ENCODE measurements at places on chromosomes 1 and 21. TPM values are rescaled to one million over a fixed set of nuclear protein-coding genes. Genes with fewer than 3 reads are reported as not detected.

RGL1 gene
- total RNA-seq = 49.4 TPM

DRAM2 gene
- 28.2 TPM for total RNA-seq

PTPN7 gene
- 4.5 TPM for total RNA-seq

KCND3 gene
- total RNA-seq = 12.1 TPM

HCRTR1 gene
- total RNA-seq = 0.14 TPM

CDC14A gene
- 45.4 TPM for total RNA-seq

CCSAP gene
- total RNA-seq = 11.1 TPM

AKR7A3 gene
- total RNA-seq = 0.74 TPM

OXCT2 gene
- 0.17 TPM for total RNA-seq

GPR25 gene
- 0.49 TPM for total RNA-seq

DNA sequence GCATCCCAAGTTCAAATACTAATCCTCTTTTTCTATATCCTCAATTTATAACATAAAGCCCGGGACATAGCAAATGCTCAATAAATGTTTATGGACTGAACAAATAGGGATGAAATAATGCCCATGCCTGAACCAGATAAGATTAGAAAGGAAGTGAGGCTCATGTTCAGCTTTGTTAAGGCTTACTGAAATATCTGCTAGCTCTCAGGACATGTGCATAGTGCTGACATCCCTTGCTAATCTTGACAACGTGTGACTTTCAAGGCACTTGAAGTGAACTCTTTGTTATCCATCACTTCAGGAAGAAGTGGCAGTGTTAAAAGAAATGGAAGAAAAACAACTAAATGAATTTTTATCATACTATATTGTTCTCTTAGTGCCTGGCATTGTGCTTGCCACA is 260.3 kb upstream of the SGIP1 start:
- DNase-seq = no peak

GRCh38 chr1:29634324-29634723 is 398.0 kb downstream of the PTPRU start:
- no peak for DNase-seq

DNA sequence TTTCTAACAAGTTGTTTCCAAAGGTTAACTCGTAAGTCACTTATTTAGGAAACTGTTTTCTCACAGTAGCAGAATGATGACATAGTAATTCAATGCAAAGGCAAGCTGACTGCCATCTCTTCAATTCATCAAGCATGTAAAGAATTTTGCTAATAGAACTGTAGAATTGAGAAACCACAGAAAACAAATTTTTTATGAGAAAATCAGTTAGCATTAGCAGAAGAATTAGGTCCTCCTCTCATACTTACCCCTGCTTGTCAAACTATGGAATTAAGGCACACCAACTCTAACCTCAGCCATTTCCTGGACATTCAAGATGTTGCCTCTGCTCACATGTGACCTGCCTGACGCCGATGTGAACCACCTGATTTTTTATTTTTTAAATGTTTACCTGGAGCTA is 115.2 kb downstream of the LRRC40 start:
- no peak for DNase-seq

DNA sequence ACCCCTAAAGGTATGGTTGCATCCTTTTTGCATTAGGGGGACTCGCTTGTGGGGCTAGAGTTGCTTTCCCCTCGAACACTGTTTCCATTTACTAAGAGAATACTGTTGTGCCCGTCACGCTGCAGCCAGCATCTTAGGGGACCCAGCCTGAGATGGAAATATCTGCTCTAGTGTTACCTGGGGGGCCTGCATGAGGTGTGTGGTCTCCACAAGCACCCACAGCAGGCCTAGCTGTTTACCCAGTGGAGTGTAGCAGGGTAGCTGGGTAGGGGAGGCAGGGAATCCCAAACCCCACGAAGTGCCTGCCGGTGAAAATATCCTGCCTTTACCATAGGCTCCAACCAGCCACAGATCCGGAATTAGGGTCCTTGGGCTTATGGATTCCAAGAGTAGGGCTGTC is 303.6 kb downstream of the PTPRU start:
- DNase-seq = no peak

DNA sequence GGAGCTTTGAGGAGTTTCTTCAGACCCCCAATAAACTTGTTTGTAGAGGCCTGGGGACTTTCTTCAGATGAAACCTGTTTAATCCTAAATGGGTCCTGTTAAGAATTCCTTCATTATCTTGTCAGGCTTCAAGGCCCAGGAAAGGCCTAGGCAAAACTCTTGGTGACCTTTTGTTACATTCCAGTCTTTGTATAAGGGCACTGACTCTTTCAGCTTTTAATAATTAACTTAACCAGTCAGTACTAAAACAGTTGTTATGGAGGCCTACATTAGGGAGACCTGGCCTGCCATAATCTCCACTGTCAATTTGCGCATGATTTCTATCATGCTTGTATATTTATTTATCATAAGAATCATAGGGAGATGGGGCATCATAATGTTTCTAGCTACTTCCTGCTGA is 110.2 kb downstream of the FCRL5 start:
- peak; percentile 28 for DNase-seq

DNA sequence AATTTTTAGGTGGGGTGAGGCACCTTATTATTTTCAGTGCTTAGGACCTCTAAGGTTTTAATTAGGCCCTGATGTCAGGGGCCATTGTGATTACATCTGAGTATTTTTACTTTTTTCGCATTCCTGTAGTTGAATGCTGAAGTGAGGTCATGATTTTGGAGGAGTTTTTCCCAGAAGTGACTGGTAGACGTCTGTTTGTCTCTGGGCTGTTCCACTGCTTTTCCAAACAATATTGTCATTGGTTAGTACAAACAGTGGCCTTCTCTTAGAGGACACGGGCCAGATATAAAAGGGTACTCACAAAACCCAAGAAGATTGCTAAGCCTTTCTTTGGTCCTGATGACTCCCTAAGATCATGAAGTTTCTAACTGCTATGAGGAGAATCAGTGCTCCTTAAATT is 7.6 kb upstream of the RASAL2 start:
- no peak for DNase-seq

GRCh38 chr1:28893403-28894102 is 20.8 kb upstream of the EPB41 start:
- no peak for DNase-seq

DNA sequence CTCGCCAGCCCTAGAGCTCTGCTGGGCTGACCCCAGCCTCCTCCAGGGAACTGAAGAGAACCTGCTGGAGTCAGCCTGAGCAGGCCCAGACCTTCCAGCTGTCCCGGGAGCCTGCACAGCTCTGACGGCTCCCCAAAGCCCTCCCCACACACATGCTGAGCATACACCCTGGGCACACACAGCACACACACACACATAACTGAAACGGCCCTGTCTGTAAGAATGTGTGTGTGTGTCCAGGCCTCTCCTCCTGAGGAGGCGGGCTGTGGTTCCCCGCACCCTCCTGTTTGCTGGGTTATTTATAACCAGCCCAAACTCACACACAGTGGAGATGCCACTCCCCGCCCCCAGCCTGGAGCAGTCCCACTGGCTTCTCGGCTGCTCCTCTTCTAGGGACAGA is 20.2 kb downstream of the SDC3 start:
- DNase-seq = peak; percentile 72

DNA sequence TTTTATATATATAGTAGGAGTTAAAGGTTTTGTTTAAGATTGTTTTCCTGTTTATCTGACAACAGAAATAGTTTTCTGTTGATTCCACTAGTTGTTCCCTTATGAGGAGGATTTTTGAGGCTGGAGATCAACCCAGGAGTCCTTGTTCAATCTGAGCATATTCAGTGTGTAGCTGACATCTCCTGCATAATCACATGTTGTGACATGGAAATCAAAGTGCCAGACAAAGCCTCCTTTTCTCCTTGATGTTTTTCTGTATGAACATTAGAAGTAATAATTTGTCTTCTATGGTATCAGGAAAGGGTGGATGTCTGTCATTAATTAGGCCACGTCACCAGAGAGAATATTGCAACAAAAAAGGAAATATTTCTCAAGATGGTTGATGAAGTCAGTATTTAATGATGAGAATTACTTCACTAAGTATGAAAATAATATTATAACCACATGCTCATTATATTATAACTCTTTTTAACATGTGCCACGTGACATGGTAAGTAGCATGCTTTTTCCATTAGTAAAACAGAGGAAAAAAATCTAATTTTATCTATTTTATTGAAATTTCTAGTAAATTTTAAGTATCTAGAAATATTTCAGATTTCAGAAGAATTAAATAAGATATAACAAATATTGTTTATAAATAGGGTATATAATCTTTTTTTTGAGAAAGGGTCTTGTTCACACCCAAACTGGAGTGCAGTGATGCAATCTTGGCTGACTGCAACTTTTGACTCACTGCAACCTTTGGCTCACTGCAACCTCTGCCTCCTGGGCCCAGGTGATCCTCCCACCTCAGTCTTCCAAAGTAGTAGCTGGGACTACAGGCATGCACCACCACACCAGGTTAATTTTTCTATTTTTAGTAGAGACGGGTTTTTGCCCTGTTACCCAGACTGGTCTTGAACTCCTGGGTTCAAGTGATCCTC is 223.5 kb downstream of the HMCN1 start:
- DNase-seq = no peak

GRCh38 chr1:154453574-154454352 is 48.3 kb upstream of the TDRD10 start:
- DNase-seq = no peak

- peak; percentile 82 for DNase-seq
Observed at GRCh38 chr1:41432481-41433280, 51.8 kb downstream of the EDN2 start.

- DNase-seq = no peak
Observed at GRCh38 chr1:69492286-69492685, 75.4 kb upstream of the LRRC7 start.

GRCh38 chr1:116477429-116477828 is 93.4 kb downstream of the CD58 start:
- DNase-seq = no peak

- DNase-seq = no peak
Observed at GRCh38 chr1:227901239-227901905, 46.4 kb downstream of the WNT9A start.

GRCh38 chr1:108504447-108504846 is 54.3 kb downstream of the NBPF6 start:
- DNase-seq = no peak

- DNase-seq = no peak
Observed at GRCh38 chr1:23791516-23792047, 637 bp downstream of the LYPLA2 start.

DNA sequence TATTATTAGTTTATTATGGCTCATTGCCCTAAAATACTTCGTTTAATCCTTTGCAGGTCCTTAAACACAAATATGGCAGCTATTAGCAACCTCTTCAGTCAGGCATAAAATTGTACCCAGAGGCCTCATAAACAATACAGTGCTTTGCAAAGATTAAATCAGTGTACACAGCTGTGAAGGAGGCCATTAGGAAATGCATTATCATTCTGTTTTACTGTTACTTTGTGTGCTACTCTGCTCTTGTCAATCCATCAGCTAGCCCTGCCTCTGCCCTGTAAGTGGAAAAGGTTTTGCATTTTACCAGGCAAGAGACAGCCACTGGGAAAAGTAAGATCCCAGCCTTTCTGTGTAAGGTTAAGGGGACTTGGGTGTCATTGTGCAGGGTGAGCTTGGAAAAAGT is 415.7 kb upstream of the DAB1 start:
- no peak for DNase-seq

DNA sequence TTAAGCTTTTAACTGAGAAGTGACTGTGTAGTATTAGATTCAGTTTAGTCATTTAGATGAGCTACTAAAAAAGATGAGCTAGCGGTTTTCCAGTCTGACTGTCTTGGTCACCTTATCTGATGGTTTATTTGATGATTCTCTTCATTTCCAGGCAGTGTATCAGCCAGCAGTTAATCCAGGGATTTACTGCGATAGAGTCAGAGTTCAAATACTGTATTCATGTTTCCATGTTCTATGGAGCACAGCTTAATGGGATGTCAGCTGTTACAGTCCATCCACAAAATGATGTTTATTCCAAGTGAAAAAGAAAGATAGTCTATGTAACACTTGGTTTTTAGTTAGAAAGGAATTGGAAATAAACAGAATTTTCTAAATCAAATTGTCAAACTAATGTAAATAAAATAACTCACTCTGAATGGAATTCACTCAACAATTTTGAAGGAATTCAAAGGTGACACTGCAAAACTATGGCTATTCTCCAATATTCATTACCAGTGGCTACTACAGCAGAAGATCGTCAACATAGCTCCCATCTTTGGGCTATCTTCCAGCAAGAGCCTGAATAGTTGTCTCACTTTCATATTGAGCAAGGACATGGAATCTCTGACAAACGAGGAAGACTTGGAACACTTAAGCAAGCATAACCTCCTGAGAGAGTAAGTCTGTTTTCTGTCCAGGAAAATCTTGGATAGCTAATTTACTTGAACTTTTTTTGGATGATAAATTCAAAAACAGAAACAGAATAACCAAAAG is 54.6 kb upstream of the DPT start:
- DNase-seq = peak; percentile 24

DNA sequence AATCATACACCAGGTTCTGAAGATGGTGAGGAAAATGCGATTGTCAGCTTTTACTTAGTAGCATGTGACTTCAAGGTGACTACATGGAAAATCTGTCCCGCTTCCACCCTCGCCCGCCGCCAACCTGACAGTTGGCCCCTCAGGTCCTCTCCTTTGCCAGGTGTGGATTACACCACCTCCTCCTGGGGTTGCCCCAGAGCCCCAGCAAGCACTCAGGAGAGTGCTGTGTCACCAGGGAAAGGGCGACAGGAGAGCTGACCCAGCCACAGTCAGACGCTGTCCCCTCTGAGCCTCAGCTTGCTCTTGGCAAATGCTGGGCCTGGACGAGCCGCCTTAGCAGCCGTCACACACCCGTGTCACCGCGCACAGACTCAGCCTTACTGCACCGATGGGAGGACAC is 17.9 kb downstream of the PTTG1IP start:
- DNase-seq = no peak

DNA sequence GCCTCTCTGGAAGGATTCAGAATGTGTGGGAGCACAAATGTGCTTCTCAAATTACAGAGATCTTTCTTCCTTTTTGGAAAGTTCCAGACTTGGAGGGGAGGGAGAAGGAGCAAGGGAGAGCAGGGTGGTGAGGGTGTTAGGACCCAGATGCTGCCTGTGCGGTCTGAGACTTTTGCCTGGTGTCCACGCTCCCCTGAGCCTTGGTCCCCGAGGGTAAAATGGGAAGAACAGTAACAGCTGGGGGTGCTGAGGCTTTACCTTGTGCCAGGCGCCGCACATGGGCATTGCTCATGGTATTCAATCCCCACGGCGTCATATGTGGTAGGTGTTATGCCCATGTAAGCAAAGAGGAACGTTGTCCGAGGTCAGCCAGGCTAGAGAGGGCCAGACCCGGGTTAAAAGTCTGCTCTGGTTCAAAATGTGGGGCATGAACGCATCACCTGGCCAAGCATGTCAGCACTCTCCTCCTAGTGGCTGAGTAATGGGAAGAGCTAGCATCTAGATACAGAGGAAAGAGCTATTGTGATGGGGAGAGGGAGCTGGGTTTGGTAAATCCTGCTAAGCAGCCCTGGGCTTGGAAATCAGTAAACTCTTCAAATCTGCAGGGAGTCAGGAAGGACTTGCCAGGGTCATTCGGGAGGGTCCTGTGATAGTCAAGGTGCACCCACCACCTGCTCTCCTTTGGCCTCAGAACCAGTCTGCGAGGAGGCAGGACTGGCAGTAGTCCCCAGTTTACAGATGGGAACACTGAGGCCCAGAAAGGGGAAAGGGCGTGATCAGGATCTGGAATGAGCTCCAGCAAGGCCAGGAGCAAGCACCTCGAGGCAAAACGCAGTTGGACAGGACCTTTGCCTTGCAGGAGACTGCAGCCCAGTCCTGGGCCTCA is 4.5 kb upstream of the RUNX3 start:
- DNase-seq = no peak

GRCh38 chr1:54485416-54485815 is 62.6 kb upstream of the ACOT11 start:
- DNase-seq = peak; percentile 58

Measured in lung (tissue), 17 donors.